ENCODE measurements at places on chromosomes 2 and 18.

GRCh38 chr18:2894841-2895370, 48.1 kb downstream of the EMILIN2 start:
- no peak for DNase-seq

- no peak for DNase-seq
Observed at GRCh38 chr2:10016001-10016801, 27.1 kb upstream of the KLF11 start.

GRCh38 chr2:11640132-11640531, 29.9 kb downstream of the NTSR2 start:
- DNase-seq: no peak

- peak; percentile 4 for DNase-seq
Observed at GRCh38 chr2:182068811-182069210, 83.2 kb downstream of the PPP1R1C start.

- DNase-seq: no peak
Observed at GRCh38 chr18:12531749-12532148, 124.0 kb downstream of the PRELID3A start.

- no peak for DNase-seq
Observed at GRCh38 chr2:136828774-136829173, 63.4 kb downstream of the THSD7B start.

- no peak for DNase-seq
Observed at GRCh38 chr18:49920731-49921130, 107.4 kb upstream of the ACAA2 start.

- no peak for DNase-seq
Observed at GRCh38 chr2:236179236-236180075, 11.3 kb upstream of the GBX2 start.

DNA sequence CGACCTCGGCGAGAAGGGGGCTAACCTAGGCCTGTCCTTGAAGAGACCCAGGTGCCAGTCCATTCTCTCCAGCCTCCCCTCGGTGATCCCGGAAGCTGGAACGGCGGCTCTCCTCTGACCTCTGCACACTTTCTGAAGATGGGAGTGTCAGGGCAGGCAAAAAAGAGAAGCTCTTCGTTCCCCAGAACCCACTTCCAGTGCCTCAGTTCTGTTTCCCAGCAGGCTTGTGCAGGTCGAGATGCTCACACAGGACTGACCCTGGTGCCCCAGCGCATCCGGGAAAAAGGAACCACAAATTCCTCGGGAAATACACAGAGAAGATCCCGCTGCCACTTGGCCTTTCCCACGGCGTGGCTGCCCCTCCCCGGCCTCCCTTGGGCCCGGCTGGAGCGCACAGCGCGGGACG, 681 bp upstream of the PTPN18 start:
- no peak for DNase-seq

- no peak for DNase-seq
Observed at GRCh38 chr18:160831-161570, 2.6 kb downstream of the USP14 start.

DNA sequence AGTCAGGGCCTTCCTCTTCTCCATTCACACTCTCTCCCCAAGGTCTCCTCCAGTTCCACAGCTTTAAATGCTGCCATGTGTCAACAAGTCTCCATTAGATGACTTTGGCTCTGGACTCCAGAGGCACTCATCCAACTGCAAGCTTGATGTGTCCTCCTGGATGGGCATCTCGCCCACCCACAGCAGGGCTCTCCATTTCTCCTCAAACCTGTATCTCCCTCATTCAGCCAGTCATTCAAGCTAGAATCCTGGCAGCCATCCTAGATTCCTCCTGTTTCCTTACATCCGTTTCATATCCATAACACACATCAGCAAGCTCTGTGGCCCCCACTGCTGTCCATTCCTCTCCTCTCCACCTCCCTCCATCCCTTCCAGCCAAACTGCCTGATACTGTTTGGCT, 88.4 kb upstream of the AFF3 start:
- no peak for DNase-seq

- no peak for DNase-seq
Observed at GRCh38 chr18:77084688-77085035, 47.9 kb downstream of the MBP start.

- no peak for DNase-seq
Observed at GRCh38 chr2:37365669-37366068, 21.2 kb downstream of the QPCT start.

- no peak for DNase-seq
Observed at GRCh38 chr18:8609659-8610458, 622 bp downstream of the RAB12 start.

GRCh38 chr2:121377646-121378045, 92.6 kb upstream of the TFCP2L1 start:
- DNase-seq: no peak

GRCh38 chr2:176518823-176519222, 249.6 kb downstream of the MTX2 start:
- no peak for DNase-seq
